Neural crest cell (in vitro differentiated cells): ENCODE measurements at places on chromosomes 2 and 18. TPM values are rescaled to one million over a fixed set of nuclear protein-coding genes. Genes with fewer than 3 reads are reported as not detected.

DNA sequence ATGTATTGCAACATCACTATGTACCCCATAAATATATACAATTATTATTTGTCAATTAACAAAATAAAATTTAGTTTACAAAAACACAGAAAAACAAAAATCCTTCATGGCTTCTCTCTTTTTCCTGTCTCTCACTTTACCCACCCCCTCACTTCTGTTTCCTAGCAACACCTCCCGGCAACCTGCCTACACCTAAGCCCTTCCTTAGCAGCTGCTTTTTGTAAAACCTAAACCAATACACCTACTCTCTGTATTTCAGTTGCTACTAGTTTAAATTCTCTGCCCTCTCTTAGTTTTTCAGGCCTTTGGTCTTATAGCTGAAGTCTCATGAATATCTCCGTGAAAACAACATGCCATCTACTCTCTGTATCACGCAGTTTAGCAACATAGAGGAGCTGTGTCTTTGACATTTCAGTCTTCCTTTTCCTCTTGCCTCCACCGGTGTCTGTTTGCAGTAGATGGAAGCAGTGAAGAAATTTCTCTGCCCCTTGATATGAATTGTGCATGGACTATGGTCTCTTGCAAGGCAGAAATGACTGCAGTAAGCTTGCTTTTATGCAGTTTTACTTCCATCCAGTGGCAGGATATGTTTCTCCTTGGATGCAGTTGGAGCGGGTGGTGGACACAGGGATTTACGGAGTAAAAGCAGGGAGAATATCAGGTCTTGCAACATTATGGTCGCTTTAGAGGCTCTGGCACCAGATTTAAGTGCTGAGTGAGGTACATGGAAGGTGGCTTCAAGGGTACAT lies 42.0 kb upstream of the ZDBF2 start:
- no peaks in the 10 kb centered on the region for H3K36me3 ChIP-seq
- no peak overlapping the region for H3K4me3 ChIP-seq
- H3K4me1 ChIP-seq = peaks cover 9% of the 10 kb centered on the region
- no peaks in the 10 kb centered on the region for H3K27me3 ChIP-seq

GRCh38 chr2:124485659-124486058 lies 460.6 kb downstream of the CNTNAP5 start:
- no peaks in the 10 kb centered on the region for H3K27me3 ChIP-seq
- peaks cover 9% of the 10 kb centered on the region for H3K4me1 ChIP-seq
- H3K36me3 ChIP-seq = no peaks in the 10 kb centered on the region
- H3K27ac ChIP-seq = no peak overlapping the region
- DNase-seq = no peak
- no peak overlapping the region for H3K4me3 ChIP-seq

- H3K4me1 ChIP-seq = peaks cover 5% of the 10 kb centered on the region
- H3K27me3 ChIP-seq = peaks cover 9% of the 10 kb centered on the region
- no peak overlapping the region for H3K27ac ChIP-seq
- DNase-seq = no peak
- no peaks in the 10 kb centered on the region for H3K36me3 ChIP-seq
These were observed 10.0 kb upstream of the GCA start for GRCh38 chr2:162333968-162334367.

GRCh38 chr18:59904011-59904601 lies 4.3 kb downstream of the PMAIP1 start:
- no peak for DNase-seq
- H3K27me3 ChIP-seq = peaks cover 92% of the 10 kb centered on the region
- H3K4me3 ChIP-seq = no peak overlapping the region
- peaks cover 30% of the 10 kb centered on the region for H3K4me1 ChIP-seq

HSPE1 gene
- total RNA-seq = 186 and 203 TPM in 2 replicates

RRM2 gene
- 203 and 210 TPM in 2 replicates for total RNA-seq
